ENCODE measurements at places on chromosomes 12 and 14.

DNA sequence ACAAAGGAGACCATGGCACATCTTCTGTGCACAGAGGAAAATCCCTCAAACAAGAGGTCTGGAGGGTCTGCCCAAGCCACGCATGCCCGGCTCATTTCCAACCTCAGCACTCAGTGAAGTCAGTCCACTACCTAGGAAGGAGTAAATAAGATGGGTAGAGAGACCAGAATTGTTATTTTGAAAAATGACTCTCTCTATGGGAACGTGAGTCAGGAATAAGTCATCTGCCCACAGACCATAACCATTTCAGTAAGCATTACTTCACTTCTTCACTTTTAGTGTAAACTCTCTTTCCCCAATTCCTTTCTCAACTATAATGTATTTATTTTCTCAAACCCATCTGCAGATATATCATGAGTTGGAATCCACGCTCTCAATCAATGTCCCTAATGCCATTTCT is 1039.9 kb upstream of the USP15 start:
- no peaks in the 10 kb centered on the region for H3K4me1 ChIP-seq
- no peaks in the 10 kb centered on the region for H3K27me3 ChIP-seq
- no peaks in the 10 kb centered on the region for H3K36me3 ChIP-seq
- H3K4me3 ChIP-seq: no peak overlapping the region
- H3K27ac ChIP-seq: no peak overlapping the region
- peak; percentile 29 for ATAC-seq

DNA sequence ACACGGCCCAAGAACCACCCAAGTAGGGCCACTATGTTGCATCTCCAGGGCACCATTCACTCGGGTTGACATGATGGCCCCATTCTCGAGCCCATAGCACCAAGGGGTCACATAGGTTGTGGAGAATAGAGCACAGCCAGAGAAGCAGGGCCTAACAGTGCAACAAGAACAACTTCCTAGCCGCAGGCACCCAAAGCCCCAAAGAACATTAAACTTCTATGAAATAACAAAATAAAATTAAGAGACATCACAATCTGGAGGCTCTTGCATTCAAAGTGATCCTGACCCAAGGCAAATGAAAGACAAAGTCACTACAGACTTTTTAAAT is 1.9 kb downstream of the KRT4 start:
- H3K36me3 ChIP-seq: no peaks in the 10 kb centered on the region
- H3K4me3 ChIP-seq: no peak overlapping the region
- no peak overlapping the region for H3K27ac ChIP-seq
- ATAC-seq: no peak
- H3K4me1 ChIP-seq: no peaks in the 10 kb centered on the region
- peaks cover 9% of the 10 kb centered on the region for H3K27me3 ChIP-seq

DNA sequence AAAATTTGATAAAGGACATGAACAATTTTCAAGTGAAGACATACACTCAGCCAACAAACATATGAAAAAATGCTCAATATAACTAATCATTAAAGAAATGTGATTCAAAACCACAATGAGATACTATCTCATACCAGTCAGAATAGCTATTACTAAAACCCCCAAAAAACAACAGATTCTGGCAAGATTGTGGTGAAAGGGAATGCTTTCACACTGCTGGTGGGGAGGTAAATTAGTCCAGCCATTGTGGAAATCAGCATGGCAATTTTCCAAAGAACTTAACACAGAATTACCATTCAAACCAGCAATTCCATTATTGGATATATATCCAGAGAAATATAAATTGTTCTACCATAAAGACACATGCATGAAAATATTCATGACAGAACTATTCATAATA is 18.7 kb upstream of the TAS2R14 start:
- no peak overlapping the region for H3K27ac ChIP-seq
- H3K4me1 ChIP-seq: peaks cover 38% of the 10 kb centered on the region
- no peaks in the 10 kb centered on the region for H3K27me3 ChIP-seq
- H3K4me3 ChIP-seq: no peak overlapping the region
- ATAC-seq: no peak

DNA sequence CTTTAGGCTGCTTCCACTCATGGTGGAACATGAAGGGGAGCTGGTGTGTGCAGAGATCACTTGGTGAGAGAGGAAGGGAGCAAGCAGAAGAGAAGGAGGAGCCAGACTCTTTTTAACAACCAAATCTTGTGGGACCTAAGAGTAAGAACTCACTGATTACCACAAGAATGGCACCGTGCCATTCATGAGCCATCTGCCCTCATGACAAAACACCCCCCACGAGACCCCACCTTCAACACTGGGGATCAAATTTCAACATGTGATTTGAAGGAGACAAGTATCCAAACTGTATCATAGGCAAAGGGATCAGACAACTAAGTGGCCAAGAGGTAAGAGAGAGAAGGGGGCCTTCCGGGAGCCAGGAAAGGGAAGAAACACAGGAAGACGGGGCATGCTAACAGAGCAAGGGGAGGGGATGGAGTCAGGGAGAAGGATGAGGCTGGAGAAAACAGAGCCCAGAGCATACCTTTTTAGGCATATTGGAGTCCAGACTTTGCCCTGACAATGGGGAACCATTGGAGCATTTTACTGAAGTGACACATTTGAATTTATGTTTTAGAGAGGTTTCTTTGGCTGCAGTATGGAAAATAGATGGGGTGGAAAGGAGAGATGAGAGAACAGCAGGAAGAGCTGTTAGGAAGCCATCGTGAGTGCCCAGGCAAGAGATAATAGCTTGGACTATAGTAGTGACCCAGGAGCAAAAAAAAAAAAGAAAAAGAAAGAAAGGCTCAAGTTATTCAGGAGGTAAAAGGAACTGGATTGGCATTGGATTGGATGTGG is 204.4 kb upstream of the NUDT4 start:
- no peaks in the 10 kb centered on the region for H3K36me3 ChIP-seq
- no peak for ATAC-seq
- H3K27me3 ChIP-seq: no peaks in the 10 kb centered on the region
- no peak overlapping the region for H3K27ac ChIP-seq
- H3K4me3 ChIP-seq: no peak overlapping the region
- no peaks in the 10 kb centered on the region for H3K4me1 ChIP-seq

DNA sequence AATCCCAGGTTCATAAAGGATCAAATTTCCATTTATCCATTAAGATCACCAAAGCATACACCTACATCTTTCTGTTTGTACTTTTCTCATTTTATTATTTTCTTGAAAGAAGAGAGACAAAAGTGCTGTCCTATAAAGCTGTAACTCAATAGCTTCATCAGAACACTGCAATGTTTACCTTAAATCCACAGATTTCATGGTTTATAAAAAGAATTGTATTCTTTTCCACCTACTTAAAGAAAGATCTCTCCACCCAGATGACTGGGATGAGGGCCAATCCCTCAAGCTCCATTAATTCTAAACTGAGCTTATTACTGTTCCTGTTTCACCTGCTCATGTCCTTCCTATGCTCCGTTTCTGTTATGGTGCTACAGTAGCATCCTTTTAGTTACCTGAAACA is 470.6 kb downstream of the BCAT1 start:
- ATAC-seq: no peak
- H3K4me3 ChIP-seq: no peak overlapping the region
- no peaks in the 10 kb centered on the region for H3K36me3 ChIP-seq
- H3K4me1 ChIP-seq: no peaks in the 10 kb centered on the region
- no peak overlapping the region for H3K27ac ChIP-seq

DNA sequence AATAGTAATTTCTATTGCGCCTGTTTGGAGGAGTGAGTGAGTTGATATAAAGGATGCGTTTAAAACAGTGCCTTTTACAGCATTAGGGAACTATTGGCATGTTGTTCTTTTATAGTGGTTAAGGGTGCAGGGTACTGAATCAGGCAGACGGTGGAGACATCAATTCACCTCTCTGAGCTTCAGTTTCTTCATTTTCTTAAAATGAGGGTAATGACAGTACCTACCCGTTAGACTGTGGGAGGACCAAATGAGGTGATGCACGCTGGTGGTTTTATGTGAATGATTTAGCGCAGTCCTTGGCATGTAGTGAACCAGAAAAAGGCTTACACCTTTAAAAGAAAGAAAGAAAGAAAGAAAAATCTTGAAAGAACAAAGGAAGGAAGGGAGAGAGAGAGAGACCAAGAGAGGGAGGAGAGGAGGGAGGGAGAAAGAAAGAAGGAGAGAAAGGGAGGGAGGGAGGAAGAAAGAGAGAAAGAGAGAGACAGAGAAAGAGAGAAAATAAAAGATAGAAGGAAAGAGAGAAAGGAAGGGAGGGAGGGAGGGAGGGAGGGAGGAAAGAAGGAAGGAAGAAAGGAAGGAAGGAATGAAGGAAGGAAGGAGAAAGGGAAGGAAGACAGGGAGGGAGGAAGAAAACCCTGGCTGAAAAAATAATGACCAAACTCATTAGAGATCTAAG is 22.2 kb upstream of the CCND2 start:
- H3K27ac ChIP-seq: no peak overlapping the region
- peak overlapping the region; percentile 43 for H3K4me3 ChIP-seq
- H3K27me3 ChIP-seq: peaks cover 7% of the 10 kb centered on the region
- H3K36me3 ChIP-seq: no peaks in the 10 kb centered on the region

- H3K27me3 ChIP-seq: no peaks in the 10 kb centered on the region
- no peak overlapping the region for H3K27ac ChIP-seq
- H3K4me3 ChIP-seq: no peak overlapping the region
- no peak for ATAC-seq
- H3K36me3 ChIP-seq: peaks cover 6% of the 10 kb centered on the region
These were observed 24.5 kb downstream of the GNPTAB start for GRCh38 chr12:101806265-101806664.

DNA sequence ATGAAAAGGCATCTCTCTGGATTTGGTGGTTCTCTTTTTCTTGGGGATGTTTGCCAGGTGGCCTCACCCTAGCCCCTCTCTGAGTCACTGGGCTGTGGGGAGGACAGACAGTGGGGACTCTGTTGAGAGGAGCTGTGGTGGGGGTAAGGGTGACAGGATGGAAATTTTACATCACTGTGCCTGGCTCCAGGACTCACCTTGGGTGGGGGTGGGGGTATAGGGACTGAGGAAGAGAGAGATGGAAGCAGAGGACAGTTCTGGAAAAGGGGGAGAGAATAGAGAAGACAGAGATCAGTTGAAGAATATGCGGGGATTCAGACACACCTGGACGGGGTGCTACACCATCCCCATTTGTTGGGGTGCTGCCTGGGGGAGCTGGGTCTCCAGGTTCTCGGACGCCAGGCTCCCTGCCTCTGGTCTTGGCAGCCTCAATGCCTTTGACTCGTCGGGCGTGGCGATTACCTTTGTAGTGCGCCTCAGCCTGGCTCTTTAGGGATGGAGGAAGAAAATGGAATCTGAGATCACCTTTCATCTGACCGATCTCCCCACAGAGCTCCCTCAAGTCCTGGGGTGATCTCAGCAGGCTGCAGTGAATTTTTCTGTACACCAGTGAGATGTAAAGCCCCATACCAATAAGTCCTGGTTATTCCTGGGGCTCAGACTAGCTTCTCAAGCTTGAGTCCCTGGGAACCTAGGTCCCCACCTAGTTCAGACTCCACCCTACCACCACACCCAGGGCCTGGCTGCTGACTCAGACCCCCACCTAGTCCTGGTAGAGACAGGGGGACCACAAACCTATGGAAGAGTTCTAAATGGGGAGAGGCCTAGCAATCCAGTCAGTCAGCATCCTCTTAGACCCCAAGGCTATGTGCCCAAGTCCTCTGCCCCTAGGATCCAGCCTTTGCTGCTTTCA is 9.6 kb upstream of the GPR84 start:
- H3K27me3 ChIP-seq: no peaks in the 10 kb centered on the region
- peak overlapping the region; percentile 6 for H3K27ac ChIP-seq
- H3K36me3 ChIP-seq: no peaks in the 10 kb centered on the region

- H3K36me3 ChIP-seq: no peaks in the 10 kb centered on the region
- no peak for ATAC-seq
- no peaks in the 10 kb centered on the region for H3K4me1 ChIP-seq
- no peak overlapping the region for H3K4me3 ChIP-seq
- no peaks in the 10 kb centered on the region for H3K27me3 ChIP-seq
These were observed 63.3 kb upstream of the HSPB8 start for GRCh38 chr12:119115296-119115905.

GRCh38 chr12:4224206-4224889 is 49.2 kb upstream of the CCND2 start:
- ATAC-seq: peak; percentile 42
- H3K4me3 ChIP-seq: no peak overlapping the region
- no peaks in the 10 kb centered on the region for H3K4me1 ChIP-seq
- no peaks in the 10 kb centered on the region for H3K36me3 ChIP-seq

GRCh38 chr12:3351731-3352130 is 139.3 kb upstream of the PRMT8 start:
- H3K27ac ChIP-seq: no peak overlapping the region
- H3K4me3 ChIP-seq: no peak overlapping the region
- H3K36me3 ChIP-seq: no peaks in the 10 kb centered on the region
- H3K27me3 ChIP-seq: peaks cover 10% of the 10 kb centered on the region
- ATAC-seq: no peak

DNA sequence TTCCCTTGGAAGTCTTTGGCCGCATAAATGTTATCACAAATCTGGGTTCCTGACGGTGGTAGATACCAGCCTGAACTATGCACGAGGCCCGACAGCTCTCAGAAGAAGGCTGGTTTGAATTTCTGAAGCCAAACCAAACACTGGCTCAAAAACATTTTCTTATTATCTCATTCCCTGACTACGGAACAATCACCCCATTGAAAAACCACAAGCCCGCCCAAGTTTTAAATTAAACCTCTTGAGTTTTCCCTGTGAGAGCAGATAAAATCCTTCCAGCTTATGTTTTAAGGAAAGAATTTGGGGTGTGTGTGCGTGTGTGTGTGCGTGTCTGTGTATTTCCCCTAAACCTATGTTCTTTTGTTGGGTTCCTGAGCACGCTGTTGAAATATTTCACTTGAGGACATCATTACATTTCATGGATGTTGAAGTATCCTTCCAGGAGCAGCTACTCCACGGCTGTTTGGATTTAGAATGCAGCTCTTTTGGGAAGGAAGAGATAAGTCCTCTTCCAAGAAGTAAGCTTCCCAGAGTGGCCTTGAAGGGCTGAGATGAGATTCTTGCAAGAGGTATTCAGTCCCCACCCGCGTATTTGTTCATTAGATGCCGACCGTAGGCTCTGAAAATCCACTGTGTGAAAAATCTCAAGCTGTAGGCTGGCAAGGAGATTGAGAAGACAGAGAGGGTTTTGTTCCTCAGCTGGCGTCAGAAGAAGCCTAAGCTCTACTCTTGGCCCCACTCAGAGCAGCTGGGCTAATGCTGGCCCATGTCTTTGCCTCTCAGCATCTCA is 131.0 kb upstream of the NCOR2 start:
- H3K4me1 ChIP-seq: peaks cover 6% of the 10 kb centered on the region
- H3K27ac ChIP-seq: no peak overlapping the region
- no peaks in the 10 kb centered on the region for H3K36me3 ChIP-seq
- no peak overlapping the region for H3K4me3 ChIP-seq

DNA sequence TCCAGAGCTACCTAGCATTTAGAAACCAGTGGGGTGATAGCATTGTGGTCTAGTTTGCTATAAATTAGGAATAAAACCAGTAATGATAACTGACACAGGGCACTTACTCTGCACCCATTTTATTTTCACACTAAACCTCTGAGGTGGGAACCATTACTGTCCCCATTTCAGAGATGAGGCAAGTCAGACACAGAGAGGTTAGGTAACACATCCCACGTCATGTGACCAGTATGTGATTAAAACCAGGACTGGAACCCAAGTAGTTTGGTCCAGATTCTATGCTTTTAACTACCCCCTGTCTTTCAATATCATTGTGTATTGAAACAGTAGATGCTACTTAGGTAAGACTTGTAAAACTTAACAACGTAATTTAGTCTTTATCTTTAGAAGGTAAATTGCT is 110.2 kb downstream of the PLXNC1 start:
- H3K4me3 ChIP-seq: no peak overlapping the region
